Adrenal gland (tissue), 19 donors: ENCODE measurements at places on chromosomes 6 and 20.

- DNase-seq, result no peak
These were observed 88.3 kb downstream of the DLGAP4 start for GRCh38 chr20:36394340-36394965.

DNA sequence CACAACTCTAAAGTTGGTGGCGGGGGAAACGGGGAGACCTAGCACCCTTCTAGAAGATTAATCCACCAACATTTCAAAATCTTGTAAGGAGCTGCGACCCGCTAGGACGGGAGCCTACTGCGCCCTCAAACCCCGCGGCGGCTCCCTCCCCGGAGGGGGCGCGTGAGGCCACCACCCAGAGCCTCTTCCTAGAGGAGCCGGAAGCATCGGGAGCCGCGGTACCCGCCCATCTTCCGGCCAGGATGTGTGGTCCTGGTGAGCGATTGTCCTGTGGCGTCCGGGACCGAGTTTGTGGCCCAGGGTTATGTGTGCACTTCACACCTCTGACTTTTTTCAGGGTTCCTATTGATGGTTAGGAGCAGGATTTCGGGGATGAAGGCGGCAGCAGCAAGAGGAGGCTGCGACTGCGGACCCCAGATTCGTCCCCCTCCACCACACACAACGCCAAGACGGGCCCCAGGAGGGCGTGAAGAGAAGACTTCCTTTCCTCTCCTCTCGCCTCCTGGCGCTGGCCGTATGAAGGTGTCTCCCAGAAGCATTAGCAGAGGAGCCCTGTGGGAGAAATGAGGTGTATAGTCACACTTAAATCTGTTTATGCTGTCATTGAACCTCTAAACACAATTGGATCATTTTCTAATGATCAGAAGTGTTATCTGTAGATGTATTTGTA, 10.7 kb downstream of the ZNF165 start:
- DNase-seq, result no peak

DNA sequence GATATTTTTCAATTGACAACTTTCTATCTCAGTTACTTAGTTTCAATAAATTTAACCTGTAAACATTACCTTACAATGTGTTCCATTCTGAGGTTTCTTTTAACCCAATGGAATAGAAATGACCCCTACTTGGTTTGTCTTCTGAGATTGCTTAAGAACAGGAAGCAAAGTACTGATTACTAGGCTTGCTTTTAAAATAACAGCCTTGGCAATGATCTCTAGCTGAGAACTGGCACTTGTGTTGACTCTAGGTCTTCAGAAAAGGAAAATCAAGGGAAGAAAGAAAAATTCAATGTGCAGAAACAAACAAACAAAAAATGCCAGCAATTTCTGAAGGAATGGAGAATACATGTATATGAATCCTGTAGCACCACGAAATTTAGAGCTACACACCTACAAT, 66.1 kb downstream of the SYNE1 start:
- no peak for DNase-seq

GRCh38 chr6:148776321-148777308, 29.8 kb downstream of the UST start:
- peak; percentile 35 for DNase-seq

GRCh38 chr6:1849691-1850090, 240.0 kb downstream of the FOXC1 start:
- DNase-seq, result no peak

DNA sequence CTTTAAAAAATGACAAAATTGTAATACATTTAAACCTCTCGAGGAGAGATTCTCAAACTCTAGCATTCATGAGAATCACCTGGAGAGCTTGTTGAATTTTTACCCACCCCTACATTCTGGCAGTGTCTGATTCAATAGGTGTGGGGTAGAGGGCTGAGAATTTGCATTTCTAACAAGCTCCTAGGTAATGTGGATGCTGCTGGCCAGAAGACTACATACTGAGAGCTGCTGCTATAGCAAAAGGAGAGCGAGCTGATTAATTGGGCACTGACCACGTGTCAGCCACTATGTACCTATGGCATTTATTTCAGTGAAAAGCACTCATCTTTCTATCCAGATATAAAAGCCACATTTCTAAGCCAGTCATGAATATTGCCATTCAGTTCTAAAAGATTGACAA, 169.0 kb upstream of the NRSN1 start:
- DNase-seq, result no peak

DNA sequence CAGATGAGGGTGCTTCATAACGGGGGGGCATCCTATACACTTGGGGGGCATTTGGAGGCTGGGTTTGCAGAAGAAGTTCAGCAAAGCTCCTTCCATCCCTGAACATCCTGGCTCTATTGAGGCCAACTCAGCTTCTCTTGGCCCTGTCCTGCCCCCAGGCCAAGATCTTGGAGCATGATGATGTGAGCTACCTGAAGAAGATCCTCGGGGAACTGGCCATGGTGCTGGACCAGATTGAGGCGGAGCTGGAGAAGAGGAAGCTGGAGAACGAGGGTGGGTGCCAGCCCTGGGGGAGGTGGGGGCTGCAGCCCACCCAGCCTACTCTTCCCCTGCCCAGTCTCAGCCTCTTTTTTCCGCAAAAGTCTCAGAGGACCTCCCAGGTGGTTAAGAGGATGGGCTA, 17.2 kb downstream of the GDAP1L1 start:
- DNase-seq, result no peak

DNA sequence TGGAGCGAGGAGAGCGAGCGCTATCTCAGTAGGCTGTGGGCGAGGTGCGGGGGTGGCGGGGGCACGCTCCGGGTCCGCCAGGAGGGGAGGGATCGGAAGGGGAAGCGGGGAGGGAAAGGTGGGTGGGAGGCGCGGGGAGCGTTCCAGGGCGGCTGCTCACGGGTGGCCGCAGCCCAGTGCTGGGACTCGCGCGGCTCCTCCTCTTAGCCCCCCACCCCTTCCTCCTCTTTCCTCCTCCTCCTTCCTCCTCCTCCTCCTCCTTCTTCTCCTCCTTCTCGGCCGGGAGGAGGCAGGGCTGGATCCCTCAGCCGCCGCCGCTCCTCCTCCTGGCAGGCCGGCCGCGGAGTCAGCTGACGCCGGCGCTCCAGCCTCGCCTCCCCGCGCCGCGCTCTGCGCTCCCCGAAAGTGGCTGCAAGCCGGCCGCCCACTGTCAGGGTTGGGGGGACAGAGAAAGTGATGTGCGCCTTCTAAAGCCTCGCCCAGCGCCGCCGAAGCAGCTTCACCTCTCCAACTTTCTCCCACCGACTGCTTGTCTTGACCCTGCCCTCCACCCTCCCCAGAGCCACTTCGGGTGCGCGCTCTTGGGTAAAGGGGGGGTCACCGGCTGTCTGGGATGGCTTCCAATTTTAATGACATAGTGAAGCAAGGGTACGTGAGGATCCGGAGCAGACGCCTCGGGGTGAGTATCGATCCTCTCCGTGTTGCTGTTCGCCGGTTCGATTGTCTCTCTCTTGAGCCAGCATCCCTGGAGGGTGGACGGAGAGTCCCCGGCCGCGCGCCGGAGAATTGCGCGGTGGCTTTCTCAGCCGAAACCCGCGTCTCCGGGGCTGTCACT, at the start of gene DOK5:
Gene DOK5 (plus strand): TSS at position 260 of the 835 bp plus-strand sequence. CDS start 354 bp downstream, at position 614.
- no peak for DNase-seq

- DNase-seq, result no peak
These were observed 41.9 kb upstream of the RNF8 start for GRCh38 chr6:37311741-37312473.

- no peak for DNase-seq
These were observed 54.7 kb downstream of the PTPRK start for GRCh38 chr6:128465368-128466343.

GRCh38 chr6:47875593-47875992, 93.8 kb downstream of the OPN5 start:
- DNase-seq, result no peak

GRCh38 chr6:33578588-33579011, 1.5 kb downstream of the BAK1 start:
- DNase-seq, result no peak

DNA sequence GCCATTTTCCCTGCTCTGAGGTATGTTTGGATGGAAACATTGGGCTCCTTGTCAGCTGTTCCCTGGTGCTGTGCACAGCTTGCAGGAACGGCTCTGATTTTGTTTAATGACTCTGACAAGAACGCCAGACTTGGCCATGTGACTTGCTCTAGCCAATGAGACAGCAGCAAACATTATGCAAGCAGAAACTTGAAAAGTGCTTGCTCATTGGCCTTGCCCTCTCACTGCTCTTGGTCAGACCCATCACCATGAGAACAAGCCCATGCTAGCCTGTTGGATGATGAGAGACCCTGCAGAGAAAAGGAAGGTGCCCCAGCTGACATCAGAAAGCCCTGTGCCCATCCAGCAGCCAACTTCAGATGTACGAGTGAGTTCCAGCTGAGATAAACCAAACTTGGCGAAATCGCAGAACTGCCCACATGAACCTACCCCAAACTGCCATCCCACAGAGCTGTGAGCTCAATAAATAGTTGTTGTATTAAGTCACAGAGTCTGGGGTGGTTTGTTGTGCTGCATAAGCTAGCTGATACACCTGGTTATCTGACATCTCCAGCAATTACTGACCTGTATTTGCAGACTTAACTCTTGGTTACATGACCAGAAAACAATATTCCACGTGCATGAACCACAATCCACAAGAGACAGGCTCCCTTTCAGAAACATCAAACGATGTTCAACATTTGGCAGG, 96.9 kb downstream of the JPH2 start:
- peak; percentile 31 for DNase-seq

- no peak for DNase-seq
These were observed 51.0 kb upstream of the SENP6 start for GRCh38 chr6:75550544-75551167.

GRCh38 chr6:169786349-169786748, 34.9 kb downstream of the ERMARD start:
- no peak for DNase-seq

- no peak for DNase-seq
These were observed 1343.3 kb upstream of the GJE1 start for GRCh38 chr6:140789466-140789865.

GRCh38 chr20:46578745-46579144, 28.3 kb upstream of the OCSTAMP start:
- DNase-seq, result no peak

DNA sequence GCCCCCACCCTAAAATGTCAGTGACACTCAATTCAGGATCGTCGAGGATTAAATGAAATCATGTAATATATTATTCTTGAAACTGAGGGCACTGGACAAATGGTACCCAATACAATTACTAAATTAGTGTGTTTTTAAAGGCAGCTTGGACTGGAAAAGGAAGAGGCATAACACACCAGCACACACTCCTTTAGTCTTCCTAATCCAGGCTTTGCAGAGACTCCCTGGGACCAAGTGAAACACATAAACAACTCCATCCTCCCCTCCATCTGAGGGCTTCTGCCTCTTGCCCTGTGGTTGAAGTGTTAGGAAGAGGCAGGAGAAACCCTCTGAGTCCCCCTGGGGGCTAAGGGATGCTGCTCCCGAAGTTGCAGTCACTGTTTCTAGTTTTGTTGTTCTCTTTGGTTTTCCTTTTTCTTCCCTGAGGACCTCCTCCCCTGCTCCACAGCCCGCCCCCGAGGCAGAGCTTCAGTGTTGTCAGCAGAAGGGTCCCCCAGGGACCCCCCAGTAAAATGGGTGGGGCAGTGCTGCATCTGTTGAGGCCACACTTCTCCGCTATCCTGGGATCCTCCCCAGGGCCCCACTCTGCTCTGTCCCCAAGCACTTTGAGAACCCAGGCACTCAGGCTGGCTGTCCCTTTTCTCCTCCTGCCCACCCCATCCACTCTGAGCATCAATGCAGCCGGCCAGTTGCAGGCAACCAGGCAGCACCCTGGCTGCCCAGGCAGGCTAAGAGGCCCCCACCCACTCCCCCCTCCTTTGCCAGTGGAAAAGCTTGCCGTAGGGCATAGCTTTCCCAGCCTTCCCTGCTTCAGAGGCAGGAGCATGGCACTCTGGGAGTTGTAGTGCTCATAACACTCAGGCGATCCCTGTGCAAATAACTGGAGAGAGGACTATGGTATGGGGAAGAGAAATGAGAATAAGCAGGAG, 5.9 kb downstream of the TMEM63B start:
- peak; percentile 45 for DNase-seq

- no peak for DNase-seq
These were observed 90.0 kb upstream of the INSM1 start for GRCh38 chr20:20277894-20278335.

DNA sequence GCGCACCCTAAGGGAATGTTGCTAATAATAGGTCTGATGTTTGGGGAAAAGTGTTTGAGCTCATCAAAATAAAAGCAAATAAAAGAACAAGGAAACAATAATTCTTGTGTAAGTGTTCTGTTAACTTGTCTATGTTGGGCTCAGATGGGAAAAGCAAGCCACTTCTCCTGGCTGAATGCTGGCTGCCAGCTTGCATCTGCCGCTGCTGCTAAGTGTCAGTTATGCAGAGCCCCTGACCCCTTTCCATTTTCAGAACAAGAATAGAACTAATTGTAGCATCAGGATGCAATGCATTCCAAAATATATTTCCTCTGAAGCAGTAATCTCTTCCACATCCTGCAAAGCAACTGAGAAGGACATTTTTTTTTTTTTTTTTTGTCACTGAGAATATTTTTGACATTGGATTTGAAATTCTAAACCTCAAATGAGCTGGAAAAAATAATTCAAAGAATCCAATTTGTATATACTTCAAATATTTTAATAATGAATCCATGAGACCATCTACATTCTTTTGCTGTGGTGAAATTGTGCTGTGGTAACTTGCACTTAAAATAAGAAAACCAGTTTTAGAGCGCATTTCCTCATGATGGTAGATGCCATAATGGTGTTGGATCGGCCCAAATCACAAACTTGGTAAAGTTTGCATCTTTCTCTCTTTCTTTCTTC, 43.9 kb upstream of the DEK start:
- DNase-seq, result no peak

DNA sequence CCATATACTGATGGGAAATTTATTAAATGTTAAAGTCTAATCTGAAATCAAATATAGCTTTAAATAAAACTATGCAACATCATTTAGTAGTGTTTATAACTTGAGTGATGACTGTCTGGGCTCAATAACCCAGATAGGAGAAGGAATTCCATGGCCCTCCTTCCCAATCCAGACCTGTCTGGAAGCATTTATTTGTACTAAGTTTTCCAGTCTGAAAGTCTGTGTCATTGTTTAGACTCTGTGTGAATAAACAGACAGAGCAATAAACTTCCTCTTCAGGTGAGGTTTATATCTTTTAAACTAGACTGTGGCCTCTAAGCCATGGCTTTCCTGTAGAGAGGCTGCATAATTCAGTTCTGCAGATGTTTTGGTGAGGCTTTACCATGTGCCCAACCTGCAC, 176.4 kb downstream of the SOX4 start:
- DNase-seq, result no peak

GRCh38 chr6:131083687-131084086, 20.6 kb upstream of the EPB41L2 start:
- no peak for DNase-seq
